ENCODE measurements at places on chromosomes 12 and 14. TPM values are rescaled to one million over a fixed set of nuclear protein-coding genes. Genes with fewer than 3 reads are reported as not detected.

DNA sequence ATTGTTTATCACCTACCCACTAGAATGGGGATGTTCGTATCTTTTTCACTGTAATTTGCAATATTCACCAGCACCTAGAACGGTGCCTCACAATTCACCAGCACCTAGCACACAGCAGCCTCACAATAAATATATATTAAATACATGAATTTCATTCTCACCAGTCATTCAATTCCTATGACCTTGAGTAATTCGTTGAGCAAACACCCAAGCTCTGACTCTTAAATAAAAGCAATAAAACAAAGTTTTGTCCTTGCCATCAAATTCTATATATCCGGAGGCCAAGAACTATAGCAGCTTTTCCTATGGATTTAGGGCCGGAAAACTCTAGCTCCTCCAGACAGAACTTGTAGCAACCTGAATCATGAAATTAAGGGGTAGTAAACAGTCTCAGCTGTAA lies 981 bp downstream of the VTI1B start:
- peaks cover 16% of the 10 kb centered on the region for H3K36me3 ChIP-seq
- DNase-seq = no peak
- H3K27ac ChIP-seq = peak overlapping the region; percentile 92
- H3K4me1 ChIP-seq = peaks cover 7% of the 10 kb centered on the region
- no peaks in the 10 kb centered on the region for H3K27me3 ChIP-seq

DNA sequence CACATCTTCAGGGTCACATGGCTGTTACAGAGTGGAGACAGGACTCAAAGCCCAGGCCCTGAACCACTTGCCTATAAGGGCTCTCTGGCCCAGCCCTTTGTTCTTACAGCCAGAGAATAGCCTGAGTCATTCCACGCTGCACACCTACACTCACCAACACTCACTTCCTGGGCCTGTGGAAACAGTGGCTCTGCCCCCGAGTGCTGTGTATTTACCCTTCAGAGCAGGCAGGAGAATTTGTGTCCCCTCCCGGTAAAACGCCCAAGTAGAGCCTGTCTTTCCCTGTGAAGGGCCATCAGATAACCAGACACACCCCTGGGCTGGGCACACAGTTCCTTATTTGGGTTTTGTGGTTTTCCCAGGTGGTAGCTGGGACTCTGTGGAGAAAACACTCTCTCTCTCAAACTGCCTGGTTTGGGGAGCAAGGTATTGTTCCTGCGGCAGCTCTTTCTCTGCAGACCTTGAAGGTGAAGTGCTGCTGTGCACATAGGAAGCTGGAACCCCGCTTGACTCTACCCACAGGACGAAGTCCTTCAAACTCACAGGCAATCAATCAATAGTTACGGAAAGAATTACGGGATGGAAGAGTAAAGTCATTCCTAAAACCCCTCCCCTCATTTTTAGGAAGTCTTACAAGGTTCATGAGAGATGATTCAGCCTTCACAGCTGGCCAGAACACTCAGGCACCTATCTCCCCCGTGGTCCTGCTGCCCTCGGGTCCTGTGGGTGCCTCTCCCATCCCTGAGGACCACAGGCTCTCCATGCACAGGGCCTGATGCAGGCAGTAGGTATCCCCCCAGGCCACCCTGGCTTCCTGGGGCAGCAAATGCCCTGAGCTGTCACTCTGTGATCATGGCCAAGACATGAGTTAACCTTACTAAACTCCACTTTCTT lies 20.3 kb downstream of the FIGNL2 start:
- no peaks in the 10 kb centered on the region for H3K36me3 ChIP-seq
- H3K27me3 ChIP-seq = no peaks in the 10 kb centered on the region
- H3K4me3 ChIP-seq = no peak overlapping the region
- no peaks in the 10 kb centered on the region for H3K4me1 ChIP-seq

GRCh38 chr12:28998662-28999120 lies 150.4 kb upstream of the FAR2 start:
- H3K4me1 ChIP-seq = no peaks in the 10 kb centered on the region
- peak; percentile 23 for DNase-seq
- no peaks in the 10 kb centered on the region for H3K36me3 ChIP-seq
- H3K4me3 ChIP-seq = no peak overlapping the region
- no peaks in the 10 kb centered on the region for H3K27me3 ChIP-seq
- no peak overlapping the region for H3K27ac ChIP-seq

- no peaks in the 10 kb centered on the region for H3K4me1 ChIP-seq
- no peaks in the 10 kb centered on the region for H3K36me3 ChIP-seq
- H3K27me3 ChIP-seq = no peaks in the 10 kb centered on the region
- no peak for DNase-seq
Observed at GRCh38 chr12:129901254-129901653, 2.6 kb downstream of the TMEM132D start.

The TEAD4 gene
- polyA plus RNA-seq = 21.1 TPM

The SLC6A12 gene
- polyA plus RNA-seq = 0.02 TPM

The C1S gene
- 14.5 TPM for polyA plus RNA-seq

GRCh38 chr12:41202051-41202450 lies 13.9 kb downstream of the PDZRN4 start:
- H3K4me3 ChIP-seq = no peak overlapping the region
- no peaks in the 10 kb centered on the region for H3K36me3 ChIP-seq
- no peaks in the 10 kb centered on the region for H3K27me3 ChIP-seq
